ENCODE measurements at places on chromosomes 3 and 15.

DNA sequence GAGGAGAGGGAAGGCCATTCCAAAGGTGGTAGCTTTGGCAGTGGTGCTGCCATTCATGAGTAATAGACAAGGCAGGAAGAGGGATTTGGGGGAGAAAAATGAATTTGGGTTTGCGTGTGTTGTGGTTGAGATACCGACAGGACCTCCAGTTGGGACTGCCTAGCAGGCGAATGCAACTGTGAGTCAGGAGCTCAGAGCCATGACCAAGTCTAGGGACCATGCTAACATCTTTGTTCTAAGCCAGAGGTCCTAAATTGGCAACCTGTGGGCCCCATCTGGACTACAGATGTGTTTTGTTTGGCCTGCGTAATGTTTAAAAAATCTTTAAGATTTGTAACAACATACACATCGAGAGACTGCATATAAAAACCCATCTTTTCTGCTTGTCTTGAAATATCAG, 61.6 kb downstream of the SAMMSON start:
- no peak for DNase-seq

DNA sequence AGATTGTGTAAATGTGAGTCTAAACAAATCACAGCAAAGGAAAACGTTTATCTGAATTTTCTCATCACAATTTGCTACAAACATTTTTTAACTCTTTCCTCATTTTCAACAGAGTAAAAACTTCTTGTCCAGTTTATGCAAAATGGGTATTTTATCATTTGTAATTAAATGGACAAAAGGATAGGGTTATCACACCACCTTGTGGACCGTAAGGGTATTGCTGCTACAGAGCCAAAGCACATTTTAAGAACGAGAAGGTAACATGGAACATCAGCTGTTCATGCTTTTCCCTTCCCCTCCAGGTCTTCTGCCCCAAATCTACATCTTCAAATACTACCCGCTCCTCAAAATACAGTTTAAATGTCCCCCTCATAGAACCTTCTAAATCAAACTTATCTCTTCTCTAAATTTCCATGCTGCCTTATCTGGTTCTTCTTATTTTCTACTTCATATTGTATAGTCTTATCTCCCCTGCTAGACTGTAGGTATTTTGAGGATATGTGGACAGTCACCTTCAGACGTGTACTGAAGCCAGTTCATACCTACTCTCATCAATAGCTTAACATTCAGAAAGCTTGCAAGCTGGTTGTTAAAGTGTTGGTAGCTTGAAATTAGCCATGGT, 12.8 kb upstream of the SETMAR start:
- DNase-seq: peak; percentile 59

GRCh38 chr3:55468251-55468650, 18.9 kb downstream of the WNT5A start:
- DNase-seq: no peak

DNA sequence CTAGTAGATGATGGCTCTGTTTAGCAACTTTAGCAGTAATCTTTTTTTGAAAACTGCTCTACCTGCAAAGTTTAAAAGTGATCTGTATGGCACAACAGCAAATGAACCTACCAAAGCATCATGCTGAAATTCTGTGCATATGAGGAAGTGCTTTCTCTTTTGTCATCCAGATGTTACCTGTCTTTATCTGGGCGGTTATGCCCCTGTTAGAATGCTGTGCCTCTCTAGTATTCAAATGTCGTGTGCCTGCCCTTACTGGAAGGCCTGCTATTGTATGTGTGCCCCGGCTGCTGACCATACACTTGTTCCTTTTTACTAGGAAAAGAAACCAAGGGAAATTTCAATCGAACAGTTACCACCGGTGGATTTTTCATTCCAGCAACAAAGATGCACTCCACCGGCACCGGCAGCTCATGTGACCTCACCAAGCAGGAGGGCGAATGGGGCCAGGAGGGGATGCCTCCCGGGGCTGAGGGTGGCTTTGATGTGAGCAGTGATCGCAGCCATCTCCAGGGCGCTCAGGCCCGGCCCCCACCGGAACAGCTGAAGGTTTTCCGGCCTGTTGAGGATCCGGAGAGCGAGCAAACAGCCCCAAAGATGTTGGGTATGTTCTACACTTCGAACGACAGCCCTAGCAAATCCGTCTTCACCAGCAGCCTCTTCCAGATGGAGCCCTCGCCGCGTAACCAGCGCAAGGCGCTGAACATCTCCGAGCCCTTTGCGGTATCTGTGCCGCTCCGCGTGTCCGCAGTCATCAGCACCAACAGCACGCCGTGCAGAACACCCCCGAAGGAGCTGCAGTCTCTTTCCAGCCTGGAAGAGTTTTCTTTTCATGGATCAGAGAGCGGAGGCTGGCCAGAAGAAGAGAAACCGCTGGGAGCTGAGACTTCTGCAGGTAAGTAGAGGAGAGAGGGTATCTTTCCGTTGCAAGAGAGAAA, 61.6 kb downstream of the TMEM39A start:
- DNase-seq: no peak

DNA sequence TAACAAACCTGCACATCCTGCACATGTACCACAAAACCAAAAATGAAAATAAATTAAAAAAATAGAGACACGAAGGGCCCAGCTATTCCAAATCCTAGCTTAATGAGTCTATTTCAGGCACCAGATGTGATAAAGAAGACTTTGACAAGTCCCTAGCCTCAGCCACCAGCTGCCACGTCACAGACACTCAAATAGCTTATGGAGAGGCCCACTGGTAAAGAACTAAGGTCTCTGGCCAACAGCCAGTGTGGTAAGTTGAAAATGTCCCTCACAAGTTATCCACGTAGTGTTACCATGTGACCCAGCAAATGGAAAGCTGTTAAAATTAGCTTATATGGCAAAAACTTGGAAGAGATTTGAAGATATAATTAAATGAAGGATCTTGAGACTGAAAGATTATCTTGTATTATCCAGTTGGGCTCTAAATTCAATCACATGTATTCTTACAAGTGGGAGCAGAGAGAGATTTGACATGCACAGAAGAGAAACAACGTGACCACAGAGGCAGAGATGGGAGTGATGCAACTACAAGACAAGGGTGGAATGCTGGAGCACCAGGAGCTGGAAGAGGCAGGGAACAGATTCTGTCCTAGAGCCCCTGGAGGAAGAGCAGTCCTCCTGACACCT, 10.9 kb downstream of the ACSBG1 start:
- no peak for DNase-seq

- no peak for DNase-seq
These were observed 3.0 kb downstream of the FAM219B start for GRCh38 chr15:74903676-74904075.

- no peak for DNase-seq
These were observed 43.8 kb upstream of the ARHGEF3 start for GRCh38 chr3:56845505-56845904.

- DNase-seq: no peak
These were observed 46.4 kb downstream of the CBLB start for GRCh38 chr3:105822171-105823123.

- no peak for DNase-seq
These were observed 189.5 kb downstream of the TPRG1 start for GRCh38 chr3:189361103-189361835.

DNA sequence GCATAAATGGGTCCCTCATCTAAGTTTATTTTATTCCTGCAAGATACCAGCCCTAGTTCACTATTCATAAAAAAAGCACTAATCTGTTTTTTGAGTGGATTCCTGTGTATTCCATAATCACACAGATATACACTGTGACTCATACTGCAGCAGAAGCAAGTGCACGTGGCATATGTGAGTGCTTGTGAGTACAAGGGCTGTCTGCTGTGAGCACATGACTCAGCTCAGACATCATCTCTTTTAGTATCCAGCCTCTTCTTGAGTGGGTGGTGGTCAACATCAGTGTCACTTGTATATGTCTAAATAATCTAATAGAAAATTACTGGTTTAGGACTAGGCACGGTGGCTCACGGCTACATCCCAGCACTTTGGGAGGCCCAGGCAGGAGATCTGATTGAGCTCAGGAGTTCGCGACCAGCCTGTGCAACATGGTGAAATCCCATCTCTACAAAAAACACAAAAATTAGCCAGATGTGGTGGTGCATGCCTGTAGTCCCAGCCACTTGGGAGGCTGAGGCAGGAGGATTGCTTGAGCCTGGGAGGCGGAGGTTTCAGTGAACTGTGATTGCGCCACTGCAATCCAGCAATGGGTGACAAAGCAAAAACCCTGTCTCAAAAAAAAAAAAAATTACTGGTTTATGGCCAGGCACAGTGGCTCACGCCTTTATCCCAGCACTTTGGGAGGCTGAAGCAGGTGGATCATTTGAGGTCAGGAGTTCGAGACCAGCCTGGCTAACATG, 49.8 kb downstream of the NIPA2 start:
- DNase-seq: no peak

DNA sequence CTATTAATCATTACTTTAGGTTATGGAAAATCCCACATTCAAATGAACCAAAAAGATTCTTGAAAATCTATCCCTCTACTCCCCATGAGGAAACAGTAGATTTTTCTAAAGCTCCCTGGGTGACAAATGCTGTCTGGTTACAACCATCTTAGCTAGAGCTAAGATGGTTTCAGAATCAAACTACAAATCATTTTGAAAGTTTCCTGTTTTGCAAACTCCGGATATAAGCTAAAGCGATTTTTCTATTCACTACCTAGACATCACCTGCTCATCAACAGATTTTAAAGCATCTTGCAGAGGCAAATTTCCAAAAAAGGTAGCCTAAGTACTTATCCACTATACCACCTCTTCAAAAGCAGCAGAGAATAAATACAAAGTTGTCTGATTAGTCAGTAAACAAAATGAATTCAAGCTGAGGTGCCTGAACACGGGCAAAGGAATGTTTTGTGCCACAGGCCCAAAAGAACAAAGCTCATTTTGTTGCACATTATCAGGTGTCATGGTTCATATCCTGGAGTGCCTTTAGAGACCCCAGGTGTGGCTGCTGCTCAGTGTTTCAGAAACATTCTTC, 204.9 kb downstream of the TNIK start:
- no peak for DNase-seq

GRCh38 chr3:99211309-99211708, 309.8 kb upstream of the DCBLD2 start:
- DNase-seq: no peak

- DNase-seq: no peak
These were observed 166.8 kb downstream of the TCF12 start for GRCh38 chr15:57085267-57085666.

DNA sequence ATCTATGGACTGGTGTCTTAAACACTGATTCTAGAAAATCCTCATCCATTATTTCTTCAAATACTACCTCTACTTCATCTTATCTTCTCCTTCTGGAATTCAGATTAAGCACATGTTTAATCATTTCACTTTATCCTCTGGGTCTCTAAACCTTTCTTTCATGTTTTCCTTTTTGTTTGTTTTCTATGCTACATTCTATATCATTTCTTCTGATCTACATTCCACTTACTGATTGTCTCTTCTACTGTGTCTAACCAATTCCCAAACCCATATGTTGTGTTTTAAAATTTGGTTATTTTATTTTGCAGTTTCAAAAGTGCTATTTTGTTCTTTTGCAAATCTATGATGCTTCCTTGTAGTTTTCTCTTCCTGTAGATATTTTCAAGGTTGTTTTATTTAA, 31.7 kb downstream of the CCR4 start:
- no peak for DNase-seq
